Activated CD4-positive, alpha-beta T cell treated with anti-CD3 and anti-CD28 coated beads, Interleukin-2, amount 10 ng/mL, durations not matched to agents 24 days and 14 days (primary cell): ENCODE measurements at places on chromosomes 7 and 10. TPM values are rescaled to one million over a fixed set of nuclear protein-coding genes. Genes with fewer than 3 reads are reported as not detected.

Gene UBE2H
- 21.7 and 24.2 TPM in 2 replicates for total RNA-seq

Gene GPR146
- 2.5 and 4.1 TPM in 2 replicates for total RNA-seq

Gene STAM
- 22.2 and 25.0 TPM in 2 replicates for total RNA-seq

Gene HIPK2
- total RNA-seq, result 23.9 and 26.1 TPM in 2 replicates

Gene GPR26
- total RNA-seq, result not detected in 2 replicates

Gene MEPCE
- total RNA-seq, result 55.8 and 57.2 TPM in 2 replicates

Gene PIP
- total RNA-seq, result not detected in 2 replicates

Gene SLC39A12
- not detected in 2 replicates for total RNA-seq

Gene PNLIPRP1
- total RNA-seq, result not detected in 2 replicates

Gene CEP55
- total RNA-seq, result 58.5 and 59.3 TPM in 2 replicates

Gene GNAT3
- not detected in 2 replicates for total RNA-seq

Gene SUN3
- total RNA-seq, result not detected in 2 replicates

Gene FAM149B1
- 10.5 and 11.5 TPM in 2 replicates for total RNA-seq

DNA sequence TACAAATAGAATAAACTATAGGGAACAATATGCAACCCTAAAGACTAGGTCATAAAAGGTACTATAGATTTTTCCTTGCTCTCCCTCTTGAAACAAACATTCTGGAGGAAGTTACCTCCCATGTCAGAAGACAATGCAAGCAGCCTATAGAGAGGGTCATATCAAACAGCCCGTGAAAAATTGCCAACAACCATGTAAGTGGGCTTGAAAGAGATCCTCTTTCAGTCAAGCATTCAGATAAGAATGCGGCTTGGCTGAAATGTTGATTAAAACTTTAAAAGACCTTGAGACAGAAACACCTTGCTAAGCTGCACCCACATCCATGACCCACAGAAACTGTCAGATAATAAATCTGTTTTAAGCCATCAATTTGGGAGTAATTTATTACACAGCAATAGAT, 526.6 kb upstream of the GHITM start:
- no peak for DNase-seq

DNA sequence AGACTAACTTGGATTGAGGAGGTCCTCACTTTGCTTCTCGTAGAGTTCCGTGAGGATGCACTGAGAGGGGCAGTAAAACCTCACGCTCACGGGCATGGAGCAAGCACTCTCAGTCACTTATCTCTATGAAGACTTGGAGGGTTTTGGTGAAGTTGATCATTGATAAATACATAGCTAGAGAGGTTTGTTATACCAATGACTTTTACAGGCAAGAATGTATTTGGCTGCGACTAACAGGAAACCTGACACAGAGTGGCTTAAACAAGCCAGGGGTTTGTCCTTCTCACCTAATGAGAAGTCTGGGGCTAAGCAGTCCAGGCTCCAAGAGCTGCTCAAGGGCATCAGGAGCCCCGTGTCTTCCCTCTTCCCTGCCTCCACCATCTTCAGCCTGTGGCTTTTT, 6.1 kb downstream of the BICC1 start:
- DNase-seq, result no peak

GRCh38 chr10:78578929-78579328, 489.8 kb upstream of the ZMIZ1 start:
- DNase-seq, result peak; percentile 77

DNA sequence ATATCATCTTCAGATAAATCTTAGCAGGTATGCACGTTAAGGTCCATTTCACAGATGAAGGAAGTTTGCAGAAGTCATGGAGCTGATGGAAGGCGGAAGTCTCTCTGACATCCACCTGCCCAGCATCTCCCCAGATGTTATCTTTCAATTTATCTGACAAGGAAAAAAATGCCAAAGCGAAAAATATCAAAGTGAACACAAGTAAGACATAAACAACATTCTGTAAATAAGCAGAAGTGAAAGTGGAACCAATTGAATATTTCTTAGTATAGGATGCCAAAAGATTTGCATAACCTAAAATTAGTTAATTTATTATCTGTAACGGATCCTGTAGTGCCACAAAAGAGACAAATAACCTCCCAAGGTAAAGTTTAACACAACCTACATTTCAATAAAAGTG, 73.6 kb upstream of the NEBL start:
- no peak for DNase-seq

DNA sequence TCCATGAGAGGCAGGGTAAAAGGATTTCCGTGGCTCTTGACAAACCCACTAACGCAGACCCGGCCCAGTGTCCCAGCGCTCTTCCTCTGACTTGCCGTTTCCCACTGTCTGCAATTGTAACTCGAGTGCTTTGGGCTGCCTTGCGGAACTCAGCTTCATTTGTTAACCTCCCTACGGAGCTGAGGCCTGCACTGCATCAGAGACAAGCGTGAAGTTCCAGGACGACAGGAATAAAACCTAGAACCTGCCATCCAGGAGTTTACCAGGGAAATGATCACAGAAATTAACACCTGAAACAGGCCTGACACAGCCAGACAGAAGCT, 76.2 kb downstream of the SFMBT2 start:
- no peak for DNase-seq

DNA sequence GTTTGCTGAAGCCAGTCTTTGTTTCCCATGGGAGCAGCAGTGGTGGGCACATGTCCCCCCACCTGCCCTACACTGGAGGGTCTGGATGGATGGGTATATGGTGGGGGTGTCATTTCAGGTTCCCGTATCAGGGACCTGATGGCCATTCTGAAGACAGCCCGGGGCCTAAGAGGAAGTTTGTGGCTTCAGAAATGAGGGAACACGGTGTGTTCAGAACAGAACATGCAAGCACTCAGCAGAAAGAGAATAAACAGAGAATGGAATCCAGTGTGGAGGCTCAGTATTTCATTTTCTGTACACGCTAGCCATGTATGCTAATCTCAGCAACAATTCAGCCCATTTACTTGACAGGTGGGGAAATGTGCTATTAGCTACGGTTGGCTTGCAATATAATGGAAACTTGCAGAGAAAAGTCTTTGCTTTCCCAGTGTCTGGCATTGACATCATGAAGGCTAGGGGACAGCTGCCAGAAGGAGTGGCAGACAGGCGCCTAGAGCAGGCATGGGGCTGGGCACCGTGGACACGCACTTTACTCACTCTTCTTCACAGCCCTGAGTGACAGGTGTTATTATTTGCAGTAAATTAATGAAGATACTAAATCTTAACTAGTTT, 98.6 kb downstream of the ELMO1 start:
- no peak for DNase-seq

GRCh38 chr10:130662775-130663174, 526.6 kb downstream of the GLRX3 start:
- DNase-seq, result no peak

DNA sequence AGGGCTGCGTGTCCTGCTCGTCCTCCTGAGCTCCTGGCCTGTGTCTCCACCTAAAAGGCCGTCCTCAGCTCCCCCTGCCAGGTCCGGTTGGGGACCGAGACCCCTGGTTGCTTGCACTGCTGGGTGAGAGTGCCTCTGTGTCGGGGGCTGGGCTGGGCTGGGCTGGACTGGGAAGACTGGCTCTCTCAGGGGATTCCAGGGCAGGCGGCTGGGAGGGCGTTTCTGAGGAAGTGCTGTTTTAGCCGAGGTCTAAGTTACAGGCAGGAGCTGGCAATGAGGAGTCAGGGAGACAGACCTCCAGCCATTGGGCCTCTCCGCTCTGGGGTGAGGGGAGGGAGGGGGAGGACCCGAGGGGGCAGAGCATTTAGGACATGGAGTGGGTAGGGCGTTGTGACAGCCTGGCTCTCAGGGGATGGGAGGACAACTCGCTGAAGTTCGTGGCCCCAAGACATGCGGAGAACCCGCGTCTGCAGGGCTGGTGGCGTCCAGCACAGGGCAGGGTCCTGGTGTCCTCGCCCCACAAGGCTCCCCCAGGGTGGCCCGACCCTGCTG, 20.9 kb downstream of the FOXK1 start:
- DNase-seq, result no peak

DNA sequence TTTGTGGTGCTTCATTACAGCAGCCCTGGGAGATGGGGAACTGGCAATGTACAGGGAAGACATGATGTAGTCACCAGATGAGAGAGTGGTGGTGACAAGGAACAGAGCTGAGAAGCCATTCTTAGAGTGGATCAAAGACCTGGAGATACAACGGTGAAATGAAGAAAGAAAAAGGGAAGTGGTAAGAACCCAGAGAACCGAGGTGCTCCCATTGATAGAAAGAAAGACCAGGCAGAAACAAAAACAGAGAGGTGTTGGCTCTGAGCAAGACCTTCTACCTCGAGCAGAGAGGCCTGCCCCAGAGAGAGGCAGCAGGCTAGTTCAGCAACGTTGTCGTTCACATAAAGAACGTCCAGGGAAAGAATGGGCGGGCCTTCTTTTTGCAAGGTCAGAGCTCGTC, 186.7 kb downstream of the ADAM12 start:
- no peak for DNase-seq

DNA sequence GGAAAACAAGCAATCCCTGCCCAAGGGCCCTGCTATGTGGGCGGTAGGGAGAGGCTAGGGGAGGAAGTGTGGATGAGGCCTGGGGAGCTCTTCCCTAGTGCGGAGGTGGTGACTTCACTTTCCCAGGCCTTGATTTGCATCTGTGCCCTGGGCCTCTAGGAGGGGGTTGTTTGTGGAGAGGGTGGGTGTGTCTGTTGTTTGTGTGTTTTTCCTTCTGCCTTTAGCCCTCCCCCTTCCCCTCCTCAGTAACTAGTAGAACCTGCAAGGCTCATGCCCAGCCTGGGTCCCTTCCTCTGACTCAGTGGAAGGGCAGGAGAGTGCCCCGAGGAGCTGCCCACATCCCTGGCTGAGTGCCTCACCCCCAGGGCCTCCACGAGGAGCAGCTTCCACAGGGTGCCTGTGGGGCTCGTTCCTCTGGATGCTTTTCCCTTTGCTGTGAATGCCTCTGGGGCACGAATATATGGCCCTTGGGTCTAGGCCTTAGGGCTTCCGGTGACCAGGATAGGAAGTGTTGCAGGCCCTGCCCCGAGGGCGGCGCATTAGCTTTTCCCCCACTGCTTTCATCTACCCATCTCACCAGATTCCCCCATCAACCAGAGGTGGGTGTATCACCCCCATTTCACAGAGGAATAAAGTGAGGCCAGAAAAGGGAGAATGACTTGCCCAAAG, 89.4 kb upstream of the DUSP5 start:
- DNase-seq, result no peak

DNA sequence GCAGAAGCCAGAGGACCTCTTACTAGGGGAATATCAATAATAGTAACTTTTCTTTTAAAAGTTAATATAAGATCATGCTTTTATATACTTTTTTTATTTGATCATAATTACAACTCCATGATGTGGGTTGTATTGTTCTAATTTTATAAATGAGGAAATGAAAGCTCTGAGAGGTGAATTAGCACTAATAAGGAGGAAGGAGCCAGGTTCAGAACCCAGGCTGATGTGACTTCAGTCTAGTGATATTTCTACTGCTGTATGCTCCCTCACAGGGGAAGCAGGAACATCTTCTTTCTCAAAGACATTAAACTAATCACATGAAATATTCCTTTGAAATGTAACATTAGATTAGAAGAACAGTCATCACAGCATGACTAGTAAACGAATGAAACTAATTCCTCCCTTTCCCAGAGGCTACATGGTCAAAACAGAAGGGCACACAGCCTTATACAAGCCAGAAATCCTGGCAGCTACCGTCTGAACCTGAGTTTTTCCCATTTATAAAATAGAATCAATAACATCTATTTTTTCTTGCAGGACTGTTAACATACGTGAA, 81.4 kb upstream of the GJD4 start:
- no peak for DNase-seq

DNA sequence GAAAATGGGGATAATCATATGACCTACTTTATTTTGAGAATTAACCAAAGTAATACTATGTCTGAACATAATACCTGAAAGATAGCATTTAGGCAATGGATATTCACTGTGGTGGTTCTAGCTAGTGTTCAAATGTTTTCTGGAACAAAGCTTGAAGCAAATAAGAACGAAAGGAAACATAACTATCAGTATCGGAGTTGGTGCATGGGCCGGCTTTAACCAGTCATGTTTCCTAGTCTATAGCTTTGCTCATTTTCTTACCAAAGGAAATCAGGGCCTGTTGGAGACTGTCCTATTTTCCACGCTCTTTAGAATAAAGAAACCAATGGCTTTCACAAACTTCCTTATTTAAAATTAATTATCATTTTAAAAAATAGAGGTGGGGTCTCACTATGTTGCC, 8.9 kb downstream of the IL2RA start:
- DNase-seq, result peak; percentile 60

DNA sequence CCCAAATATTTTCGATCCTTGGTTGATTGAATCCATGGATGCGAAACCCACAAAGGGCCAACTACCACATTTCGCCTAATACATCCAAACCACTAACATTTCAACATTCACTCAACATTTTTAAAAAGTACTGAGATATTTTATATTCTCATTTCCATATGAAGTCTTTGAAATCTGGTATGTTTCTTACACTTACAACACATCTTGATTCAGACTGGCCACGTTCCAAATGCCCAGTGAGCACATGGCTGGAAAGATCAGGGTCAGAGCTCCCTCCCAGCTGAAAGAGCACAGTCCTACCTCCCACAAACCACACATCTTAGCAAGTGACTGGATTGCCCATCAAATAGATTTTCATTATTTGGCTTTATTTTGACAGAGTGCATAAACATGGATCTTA, 18.9 kb downstream of the NCAPG2 start:
- no peak for DNase-seq

GRCh38 chr7:52289247-52289646, 746.2 kb upstream of the POM121L12 start:
- no peak for DNase-seq
